T-helper 17 cell (primary cell): ENCODE measurements at places on chromosomes 2 and 18.

DNA sequence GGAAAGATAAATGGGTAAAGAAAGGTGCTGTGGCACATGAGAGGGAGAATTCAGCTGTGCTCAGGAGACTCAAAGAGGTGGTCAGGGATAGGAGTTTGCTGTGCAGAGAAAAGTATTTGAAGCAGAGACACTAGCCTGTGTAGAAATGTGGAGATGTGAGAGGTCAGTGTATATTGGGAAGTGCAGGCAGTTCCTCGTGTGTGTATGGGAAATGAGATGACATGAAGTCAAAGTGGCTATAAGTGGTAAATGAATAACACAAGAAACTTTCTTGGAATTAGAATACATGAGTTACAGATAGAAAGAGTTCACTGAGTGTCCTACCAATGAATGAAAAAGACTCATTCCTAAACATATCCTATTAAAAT is 11.6 kb downstream of the MAP3K20 start:
- no peak for DNase-seq

DNA sequence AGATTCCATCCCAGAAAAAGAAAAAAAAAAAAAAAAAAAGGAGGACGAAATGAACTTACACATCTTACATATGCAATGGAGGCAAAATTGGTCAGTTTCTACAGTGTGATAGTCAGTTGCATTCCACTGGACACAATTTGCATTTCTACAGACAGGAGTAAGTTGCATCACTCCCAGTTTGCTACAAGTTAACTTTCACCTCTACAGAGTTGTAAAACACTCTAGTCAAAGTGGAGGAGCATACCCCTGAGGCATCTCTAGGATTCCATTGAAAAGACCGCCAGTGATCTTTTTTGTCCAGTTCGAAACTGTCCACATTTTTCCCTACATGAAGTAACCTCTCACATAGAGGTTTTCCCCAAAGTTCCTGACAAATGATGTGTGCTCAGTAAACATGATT is 202.8 kb downstream of the VAPA start:
- DNase-seq: no peak

DNA sequence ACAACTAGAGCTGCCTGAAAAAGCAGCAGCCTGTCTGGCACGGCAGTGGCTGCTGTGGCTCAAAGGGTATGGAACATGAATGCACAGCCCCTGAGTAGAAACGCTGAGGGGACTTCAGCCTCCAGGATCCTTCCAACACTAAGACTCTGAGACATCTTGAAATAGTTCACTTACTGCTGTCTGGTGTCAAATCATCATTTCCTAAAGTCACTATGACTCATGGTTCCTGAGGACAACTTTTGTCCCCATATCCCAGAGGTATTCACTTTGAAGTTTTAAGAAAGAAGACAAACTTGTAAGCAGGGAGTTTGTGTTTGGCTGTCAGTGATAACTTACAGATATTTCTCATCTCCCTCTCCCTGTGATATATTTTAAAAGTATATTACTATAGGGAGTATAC is 33.3 kb upstream of the NEB start:
- DNase-seq: no peak

DNA sequence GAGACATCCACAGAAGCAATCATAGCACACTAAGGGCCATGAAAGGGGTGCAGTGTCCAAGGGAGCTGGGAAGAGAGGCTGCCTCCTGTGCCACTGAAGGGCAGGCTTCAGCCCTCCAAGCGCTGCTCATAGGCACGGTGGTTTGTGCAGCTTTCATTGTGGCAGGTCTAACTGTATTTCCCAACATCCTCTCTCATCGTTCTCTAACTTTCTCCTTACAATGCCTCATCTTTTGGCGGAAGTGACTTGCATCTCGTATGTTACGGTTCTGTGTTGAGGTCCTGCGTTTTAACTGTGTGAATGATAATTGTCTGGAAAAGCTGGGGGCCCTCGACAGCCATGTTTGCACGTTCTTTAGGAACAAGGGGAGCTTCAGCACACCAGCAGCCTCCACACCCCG is 213.9 kb downstream of the GBX2 start:
- DNase-seq: no peak

DNA sequence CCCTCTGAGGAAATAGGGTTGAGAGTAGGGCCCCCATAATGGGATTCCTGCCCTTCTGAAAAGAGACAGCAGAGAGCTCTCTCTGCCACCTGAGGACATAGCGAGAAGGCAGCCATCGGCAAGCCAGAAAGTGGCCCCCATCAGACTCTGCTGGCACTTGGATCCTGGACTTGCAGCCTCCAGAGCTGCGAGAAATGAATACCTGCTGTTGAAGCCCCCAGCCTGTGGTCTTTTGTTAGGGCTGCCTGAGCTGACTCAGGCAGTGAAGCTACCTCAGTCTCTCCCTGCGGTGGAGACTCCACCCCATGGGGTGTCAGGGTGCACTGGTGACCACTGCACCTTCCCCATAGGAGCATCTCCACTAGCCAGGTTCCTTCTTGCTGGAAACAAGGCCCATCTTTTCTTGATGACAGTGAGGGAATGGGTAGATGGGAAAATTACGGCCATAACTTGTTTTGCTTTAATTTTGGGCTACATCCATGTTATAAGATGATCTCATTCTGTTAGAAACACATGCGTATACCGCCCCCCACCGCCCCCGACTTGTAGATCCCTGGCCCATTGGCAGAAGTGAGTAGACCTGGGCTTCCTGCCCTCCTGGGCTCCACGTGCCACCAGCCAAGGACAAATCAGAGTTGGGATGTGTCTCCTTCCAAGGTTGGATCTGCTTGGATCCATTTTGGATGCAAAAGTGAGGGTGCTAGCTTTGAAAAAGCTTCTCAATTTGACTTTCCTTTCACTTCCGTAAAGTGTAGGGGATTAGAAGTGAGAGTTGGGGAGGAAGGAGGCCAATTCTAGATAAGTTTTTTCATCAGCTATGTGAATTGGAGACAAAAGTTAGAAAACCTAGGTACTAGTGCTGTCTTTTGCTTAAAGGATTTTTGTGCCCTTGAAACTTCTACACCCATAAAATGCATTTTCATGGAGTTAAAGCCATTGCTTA is 42.9 kb downstream of the NCK2 start:
- no peak for DNase-seq

DNA sequence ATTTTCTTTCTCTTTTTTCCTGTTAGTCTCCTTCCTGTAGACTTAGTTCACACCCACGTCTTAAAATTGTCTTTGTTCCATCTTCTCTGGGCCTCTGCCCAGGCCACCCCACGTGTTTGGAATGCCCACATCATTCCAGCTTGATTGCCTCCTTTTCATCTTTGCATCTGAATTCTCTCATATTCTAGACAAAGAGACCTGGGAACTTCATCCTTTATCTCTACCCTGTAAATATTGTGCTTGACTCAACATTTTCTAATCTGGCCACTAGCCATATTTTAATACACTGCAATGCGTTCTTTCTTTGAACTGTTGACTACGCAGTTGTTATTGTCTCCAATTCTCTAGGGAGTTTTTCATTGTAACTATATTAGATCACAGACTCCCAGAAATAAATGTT is 187.5 kb upstream of the NRXN1 start:
- no peak for DNase-seq

- no peak for DNase-seq
Observed at GRCh38 chr2:172219201-172219600, 116.5 kb upstream of the DLX2 start.

GRCh38 chr2:147925886-147926285 is 81.1 kb downstream of the ACVR2A start:
- DNase-seq: no peak

GRCh38 chr2:71560638-71561011 is 107.3 kb downstream of the DYSF start:
- no peak for DNase-seq

DNA sequence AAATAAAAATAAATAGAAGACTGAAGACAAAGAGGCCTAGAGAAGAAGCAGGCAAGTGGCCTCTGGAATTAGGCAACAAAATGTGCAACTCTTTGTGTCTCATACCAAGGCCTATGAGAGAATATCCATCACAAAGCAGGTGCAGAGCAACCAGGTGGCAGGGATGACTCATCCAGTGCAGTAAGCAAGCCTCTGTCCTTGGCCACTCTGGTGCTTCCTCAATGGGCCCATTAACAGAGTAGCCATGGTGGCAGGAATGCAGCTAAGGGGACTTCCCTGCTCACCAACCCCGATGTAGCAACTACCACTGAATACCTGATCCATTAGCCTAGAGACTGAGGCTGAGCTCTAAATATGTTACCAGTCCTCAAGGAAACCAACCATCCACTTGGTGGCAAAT is 11.0 kb upstream of the EPG5 start:
- no peak for DNase-seq

DNA sequence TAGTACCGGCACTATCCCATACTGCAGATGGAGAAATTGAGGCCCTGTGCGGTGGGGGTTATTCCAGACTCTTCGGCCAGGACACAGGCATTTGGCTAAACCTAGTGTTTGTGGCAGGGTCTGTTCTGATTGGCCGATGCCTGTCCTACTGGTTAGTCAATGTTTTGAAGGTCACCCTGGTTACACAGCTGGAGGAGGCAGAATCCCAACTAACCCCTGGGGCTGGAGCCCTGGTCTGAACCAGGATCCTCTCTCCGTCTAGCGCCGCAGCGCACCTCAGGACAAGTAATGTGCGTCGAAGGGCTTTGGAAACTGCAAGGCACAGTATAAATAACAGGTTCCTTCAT is 19.4 kb downstream of the TEX44 start:
- DNase-seq: no peak

- no peak for DNase-seq
Observed at GRCh38 chr2:47867205-47867604, 39.1 kb downstream of the FBXO11 start.

GRCh38 chr2:3613524-3613905 is 18.6 kb downstream of the COLEC11 start:
- no peak for DNase-seq

GRCh38 chr18:49841236-49842217 is 28.2 kb upstream of the ACAA2 start:
- DNase-seq: no peak

DNA sequence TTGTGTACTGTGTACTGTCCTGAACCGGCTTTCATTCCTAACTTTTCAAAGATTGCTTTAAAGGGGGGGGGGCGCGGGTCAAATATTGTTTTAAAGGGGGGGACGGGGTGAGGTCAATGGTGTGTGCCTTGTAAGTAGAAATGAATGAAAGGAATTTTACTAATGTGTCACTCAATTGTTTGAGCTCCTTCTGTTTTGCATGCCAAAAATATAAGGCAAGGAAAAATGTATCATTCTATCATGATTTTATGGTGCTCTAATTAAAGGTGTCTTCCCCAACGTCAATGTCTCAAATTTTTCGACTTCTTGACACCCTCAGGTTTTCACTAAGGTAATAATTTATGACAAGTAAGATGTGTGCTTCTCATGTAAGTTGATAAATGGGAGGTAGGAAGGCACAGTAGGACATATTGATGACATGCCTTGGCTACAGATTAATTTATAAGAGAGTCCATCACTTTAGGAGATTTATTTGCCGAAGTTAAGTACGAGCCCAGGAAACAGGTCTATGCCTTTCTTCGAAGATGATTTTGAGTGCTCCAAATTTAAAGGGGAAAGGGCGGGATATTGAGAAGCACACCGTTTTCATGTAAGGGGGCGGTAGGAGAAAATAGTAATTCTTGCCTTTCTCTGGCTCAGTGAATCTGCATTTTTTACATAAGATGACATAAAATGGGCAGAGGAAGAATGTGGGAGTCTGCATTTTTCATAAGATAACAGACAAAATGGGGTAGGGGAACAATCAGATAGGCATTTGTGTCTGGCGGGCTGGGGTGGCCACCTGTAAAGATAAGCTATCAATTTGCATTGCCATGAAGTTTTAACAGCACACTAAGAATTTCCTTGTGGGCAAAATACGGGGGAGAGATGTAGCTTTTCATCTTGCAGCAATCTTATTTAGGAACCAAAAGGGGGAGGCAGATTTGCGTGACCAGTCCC is 1.2 kb upstream of the TRAPPC8 start:
- no peak for DNase-seq

- DNase-seq: no peak
Observed at GRCh38 chr2:65231121-65231520, 3.5 kb downstream of the ACTR2 start.

- no peak for DNase-seq
Observed at GRCh38 chr2:70939001-70939838, 3.5 kb downstream of the ATP6V1B1 start.

- DNase-seq: no peak
Observed at GRCh38 chr2:64985447-64985846, 3.8 kb upstream of the SLC1A4 start.

DNA sequence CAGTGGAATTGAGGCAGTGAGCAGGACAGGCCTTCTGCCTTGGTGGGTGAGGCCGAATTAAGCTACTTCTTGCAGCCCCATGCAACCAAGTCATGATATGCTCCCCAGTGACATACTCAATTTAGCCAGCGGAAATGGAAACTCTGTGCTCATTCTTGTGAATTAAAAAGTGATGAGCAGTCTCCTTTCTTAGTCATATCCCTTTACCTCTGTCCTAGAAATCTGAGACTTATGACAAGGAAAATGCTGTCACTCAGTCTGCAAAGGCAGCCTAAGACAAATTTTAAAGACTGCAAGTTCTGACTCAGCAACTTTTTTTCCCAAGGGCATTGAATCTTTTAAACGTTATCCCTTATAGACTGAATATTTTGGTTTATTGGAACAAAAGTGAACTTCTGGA is 218.2 kb downstream of the SH3BP4 start:
- no peak for DNase-seq

- no peak for DNase-seq
Observed at GRCh38 chr2:77418537-77418936, 103.6 kb downstream of the LRRTM4 start.

GRCh38 chr2:222753251-222753824 is 81.9 kb downstream of the MOGAT1 start:
- DNase-seq: no peak

GRCh38 chr2:208033701-208034502 is 8.6 kb upstream of the PLEKHM3 start:
- DNase-seq: no peak

GRCh38 chr2:119218478-119219064 is 5.1 kb upstream of the STEAP3 start:
- DNase-seq: no peak

DNA sequence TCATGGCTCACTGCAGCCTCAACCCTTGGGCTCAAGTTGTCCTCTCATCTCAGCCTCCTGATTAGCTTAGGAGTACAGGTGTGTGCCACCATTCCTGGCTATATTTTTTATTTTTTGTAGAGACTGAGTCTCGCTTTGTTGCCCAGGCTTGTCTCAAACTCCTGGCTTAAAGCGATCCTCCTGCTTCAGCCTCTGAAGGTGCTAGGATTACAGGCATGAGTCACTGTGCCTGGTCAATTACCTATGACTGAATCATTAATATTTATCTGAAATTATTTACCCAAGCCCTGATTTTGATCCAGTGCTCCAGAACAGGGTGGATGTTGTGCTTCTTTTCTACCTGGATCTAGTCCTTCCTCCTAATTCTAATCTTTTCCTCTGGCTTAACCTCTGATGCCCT is 87.8 kb downstream of the MAP2 start:
- no peak for DNase-seq

DNA sequence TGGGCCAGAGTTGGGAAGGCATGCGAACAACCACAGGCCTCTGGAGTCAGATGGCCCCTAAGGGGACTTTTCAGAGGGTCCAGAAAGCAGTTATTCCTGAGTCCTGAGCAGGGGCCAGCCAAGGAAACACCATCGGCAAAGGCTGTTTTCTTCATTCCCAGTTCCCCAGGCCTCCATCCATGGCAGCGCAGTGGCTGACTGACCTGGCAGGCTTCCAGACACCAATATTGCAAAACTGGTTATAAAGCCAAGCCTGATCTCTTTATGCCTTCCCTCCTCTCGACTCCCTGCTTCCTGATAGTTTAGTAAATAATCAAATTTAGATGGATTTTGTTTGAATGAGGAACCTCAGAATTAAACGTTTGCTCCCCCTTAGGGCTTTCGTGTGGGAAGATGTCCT is 133.4 kb upstream of the ITGA6 start:
- no peak for DNase-seq

- no peak for DNase-seq
Observed at GRCh38 chr2:237471438-237472186, 15.4 kb upstream of the MLPH start.
